Nucleus accumbens (tissue), 56 donors: ENCODE measurements at places on chromosomes 7 and 10.
A peak's percentile ranks its signal among the peaks of the same experiment; 100 is the strongest.

DNA sequence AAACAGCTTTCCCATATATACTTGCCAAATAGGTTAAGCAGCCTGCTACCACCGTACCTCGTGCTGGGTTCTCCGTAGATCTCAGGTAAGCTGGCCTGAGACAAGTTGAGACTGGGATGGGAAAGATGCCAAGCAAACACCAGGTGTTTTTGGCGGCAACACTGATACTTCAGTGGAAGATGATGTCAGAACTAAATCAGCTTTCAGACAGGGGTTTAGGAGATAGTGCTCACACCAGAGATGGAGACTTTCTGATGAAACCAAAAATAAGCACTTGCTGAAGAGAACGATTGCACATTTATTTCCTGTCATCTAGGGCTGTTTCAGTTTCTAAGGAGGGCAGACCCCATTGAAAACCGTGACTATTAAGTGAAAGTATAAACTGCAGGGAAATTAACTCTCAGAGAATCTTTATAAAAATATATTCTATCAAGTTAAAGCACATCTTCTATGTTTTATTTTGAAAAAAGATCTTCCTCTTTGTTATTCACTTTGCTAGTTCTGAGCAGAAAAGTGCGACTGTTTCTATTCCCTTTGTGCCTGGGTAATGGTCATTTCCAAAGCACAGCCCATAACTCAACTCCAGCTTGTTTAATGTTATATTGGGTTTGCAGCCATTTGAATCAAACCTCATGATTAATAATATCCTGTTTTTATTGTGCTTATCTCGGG is 149.9 kb downstream of the CPED1 start:
- no peak for DNase-seq

DNA sequence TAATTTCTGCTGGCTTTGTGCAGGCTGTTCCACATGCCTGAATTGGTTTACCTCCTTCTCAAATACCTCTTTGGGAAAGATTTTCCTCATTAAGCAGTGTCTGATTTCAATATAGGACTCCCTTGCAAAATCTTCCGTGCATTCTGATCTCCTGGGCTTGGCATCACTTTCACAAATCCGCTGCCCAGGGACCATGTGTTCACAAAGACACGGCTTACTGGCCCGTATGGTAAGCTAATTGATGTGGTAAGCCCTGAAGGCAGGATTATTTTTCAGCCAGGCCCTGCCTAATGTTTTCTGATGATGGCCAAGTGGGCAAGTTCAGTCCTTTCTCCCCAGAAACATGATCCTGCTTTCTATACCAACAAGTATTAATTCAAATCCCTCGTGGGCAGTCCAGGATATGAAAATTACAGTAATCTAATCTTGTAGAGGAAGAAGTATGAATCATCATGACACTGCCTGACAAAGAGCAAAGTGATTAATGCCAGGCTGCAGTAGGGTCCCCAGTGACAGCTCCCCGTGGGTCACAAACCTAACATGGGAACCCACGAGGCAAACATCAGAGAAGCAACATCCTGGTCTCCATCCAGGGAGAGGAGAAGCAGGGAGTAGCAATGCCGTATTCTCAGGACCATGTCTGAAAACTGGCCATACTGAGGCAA is 11.6 kb upstream of the SVIL start:
- no peak for DNase-seq

GRCh38 chr7:155543011-155543876 is 3.1 kb downstream of the CNPY1 start:
- no peak for DNase-seq

DNA sequence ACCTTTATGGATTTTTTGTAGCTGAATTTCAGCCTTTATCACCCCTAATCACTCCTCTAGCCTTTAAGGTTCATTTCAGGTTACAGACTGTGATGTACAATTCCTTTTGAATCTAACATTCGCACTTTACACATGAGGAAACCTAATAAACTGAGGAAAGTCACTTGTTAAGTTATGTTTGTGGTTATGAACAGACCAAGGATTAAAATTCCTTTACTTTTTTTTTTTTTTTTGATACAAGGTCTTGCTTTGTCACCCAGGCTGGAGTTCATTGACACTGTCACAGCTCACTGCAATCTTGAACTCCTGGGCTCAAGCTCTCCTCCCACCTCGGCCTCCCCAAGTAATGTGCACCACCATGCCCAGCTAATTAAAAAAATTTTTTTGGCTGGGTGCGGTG is 3.6 kb downstream of the MCU start:
- DNase-seq, result no peak

DNA sequence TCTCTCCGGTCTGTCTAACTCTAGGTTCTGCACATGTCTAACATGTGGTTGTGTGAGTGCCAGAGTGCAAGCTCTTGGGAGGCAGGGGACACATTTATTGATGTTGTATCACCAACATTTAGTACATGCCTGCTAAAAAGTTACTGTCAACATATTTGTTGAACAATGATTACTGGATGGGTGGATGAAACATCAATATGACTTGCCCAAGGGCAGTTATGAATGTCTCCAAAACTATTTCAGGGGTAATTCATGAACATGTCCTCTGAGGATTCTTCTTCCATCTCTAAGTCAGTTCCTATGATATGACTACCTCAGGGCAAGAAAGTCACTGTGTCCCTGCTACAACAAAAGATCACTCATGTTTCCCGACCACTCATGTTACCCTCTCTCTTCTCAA is 91.3 kb upstream of the STEAP1B start:
- no peak for DNase-seq

DNA sequence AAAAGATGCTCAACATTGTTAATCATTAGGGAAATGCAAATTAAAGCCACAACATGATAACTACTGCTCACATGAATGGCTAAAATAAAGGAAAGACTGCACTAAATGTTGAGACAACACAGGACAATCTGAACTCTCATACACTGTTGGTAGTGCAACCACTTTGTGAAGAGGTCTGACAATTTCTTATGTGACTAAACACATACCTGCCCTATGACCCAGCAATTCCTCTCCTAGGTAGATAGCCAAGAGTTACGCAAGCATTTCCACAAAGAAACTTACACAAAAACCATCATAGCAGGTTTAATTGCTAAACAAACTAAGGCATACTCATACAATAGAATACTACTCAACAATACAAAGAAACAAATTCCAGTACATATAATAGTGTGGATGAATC is 41.8 kb upstream of the HERPUD2 start:
- no peak for DNase-seq

DNA sequence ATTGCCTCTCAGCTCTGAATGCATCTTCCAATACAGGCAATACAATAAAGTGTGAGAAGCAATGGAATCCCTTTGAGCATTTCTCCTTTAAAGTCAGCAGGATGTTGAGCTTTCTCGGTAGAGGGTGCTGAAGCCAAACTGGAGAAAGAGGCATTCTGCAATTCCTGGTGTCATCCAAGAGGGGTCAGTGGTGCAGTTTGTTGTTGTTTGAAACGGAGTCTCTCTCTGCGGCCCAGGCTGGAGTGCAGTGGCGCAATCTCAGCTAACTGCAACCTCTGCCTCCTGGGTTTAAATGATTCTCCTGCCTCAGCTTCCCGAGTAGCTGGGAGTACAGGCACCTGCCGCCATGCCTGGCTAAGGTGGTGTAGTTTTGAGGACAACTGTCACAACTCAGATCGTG is 486.5 kb downstream of the CALN1 start:
- no peak for DNase-seq

DNA sequence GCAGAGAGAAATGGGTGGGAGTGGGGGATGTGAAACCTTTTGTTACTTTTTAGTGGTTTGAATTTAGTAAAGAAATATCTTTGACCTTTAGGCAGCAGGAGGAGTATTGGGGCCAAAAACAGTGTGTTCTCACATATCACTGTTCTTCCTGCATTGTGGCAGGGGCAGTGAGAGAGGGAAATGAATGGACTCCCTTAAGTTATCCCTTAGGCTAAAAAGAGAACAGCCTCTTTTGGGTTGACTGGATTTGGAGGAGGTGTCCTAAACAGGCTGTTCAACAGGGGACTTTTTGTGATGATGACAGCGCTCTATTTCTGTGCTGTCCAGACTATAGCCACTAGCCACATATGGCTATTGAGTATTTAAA is 22.3 kb downstream of the ZNF775 start:
- DNase-seq, result no peak

DNA sequence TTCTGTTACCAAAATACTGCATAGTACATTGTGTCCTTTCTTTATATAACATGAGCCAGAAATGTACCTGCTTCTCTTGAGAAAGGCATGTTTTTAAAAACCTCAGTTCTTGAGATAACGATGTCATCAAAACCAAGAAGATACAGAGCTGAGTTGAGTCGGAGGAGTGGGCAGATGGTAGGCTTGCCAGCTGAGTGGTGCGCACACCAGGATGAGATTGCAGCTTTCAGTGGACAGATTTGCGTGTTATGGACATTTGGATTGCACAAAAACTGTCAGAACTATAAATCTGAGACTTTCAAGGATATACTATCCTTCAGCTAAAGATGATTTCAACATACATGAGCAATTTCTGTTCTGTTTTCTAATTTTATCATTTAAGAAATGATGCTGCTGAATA is 25.0 kb downstream of the PRKAR2B start:
- no peak for DNase-seq

DNA sequence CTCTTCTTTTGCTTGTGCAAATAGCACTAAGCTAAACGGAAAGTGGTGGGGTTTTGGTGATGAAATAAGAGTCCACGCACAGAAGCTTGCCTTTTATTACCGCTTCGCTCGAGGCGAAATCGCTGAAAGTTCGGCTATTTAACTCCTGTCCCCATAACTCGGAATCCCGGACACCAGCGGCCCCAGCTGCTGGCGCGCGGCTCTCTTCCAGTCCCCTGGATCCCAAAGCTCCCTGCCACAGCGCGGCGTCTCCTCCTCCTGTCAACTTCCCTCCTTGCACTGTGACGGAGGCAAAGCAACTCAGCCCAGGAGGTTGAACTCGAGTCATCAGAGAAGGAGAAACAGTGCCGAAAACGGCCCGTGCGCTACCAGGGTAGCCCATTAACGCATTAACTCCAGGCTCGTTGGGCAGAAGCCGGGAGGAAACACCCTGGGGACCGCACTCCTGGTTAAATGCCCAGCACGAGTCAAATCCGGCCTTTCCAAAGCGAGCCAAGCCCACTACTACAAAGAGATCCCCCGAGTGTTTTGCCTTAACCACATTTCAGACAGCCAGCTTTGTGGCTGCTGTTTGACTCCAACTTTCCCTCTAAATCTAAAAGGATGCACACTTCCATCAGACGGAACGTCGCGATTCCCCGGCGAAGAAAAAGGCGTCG is 1.3 kb downstream of the SEMA3D start:
- peak; percentile 33 for DNase-seq

DNA sequence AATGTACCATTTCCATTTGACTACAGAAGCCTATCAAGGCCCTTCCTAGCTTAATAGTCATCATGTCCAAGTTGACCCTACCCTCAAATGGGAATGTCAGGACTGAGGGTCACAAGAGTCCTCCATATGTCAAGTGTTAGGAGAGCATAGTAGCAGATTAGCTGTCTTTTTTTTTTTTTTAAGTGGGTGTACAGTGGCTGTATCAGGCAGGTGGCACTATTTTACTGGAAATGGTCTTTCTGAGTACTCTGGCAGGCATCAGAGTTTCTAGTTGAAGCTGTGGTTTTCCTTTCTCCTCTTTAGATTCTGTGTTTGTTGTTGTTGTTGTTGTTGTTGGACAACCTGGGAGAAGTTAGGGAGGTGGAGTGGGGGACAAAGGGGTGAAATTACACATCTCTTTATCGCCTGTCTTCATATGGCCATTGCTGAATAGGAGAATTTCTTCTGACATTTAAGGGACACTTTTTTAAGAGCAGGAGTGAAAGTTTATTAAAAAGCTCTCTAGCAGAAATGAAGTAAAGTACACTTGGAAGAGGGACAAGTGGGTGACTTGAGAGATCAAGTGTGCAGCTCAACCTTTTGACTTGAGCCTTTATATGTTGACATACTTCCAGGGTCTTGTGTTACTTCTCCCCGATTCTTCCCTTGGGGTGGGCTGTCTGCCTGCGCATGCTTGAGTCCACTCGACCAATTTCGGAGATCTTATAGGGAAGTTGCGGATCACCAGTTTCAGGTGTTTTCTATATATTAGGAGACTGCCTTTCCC is 104.1 kb upstream of the FOXP2 start:
- no peak for DNase-seq

- DNase-seq, result no peak
Measured at GRCh38 chr7:6654842-6655610, 17.9 kb downstream of the ZNF316 start.

DNA sequence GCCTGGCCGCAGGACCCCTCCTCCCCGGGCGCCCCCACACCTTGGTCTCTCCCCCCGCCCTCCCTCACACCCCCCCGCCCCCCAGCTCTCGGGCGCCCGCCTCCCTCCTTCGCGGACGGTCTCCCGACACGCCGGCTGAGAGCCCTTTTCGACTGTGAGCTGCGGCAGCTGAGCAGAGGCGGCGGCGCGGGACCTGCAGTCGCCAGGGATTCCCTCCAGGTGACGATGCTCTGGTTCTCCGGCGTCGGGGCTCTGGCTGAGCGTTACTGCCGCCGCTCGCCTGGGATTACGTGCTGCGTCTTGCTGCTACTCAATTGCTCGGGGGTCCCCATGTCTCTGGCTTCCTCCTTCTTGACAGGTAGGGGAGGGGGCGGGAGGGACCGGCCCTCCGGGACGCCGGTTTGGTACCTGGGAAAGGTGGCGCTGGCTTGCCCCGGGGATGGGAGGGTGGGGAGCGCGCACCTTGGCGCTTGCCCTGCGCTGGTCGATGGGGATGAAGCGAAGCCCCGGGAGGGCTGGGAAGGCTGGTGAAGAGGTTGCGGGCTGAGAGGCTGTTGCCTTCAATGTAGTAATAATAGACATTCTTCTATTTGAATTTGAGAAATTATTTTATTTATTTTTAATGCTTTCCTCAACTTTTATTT is at the start of gene BMPER:
Gene BMPER, plus strand, starts transcription at position 151 of the 644 bp plus-strand sequence. Its CDS starts 75 bp downstream, at position 226.
- no peak for DNase-seq
